ENCODE measurements at places on chromosomes 7 and 10.

DNA sequence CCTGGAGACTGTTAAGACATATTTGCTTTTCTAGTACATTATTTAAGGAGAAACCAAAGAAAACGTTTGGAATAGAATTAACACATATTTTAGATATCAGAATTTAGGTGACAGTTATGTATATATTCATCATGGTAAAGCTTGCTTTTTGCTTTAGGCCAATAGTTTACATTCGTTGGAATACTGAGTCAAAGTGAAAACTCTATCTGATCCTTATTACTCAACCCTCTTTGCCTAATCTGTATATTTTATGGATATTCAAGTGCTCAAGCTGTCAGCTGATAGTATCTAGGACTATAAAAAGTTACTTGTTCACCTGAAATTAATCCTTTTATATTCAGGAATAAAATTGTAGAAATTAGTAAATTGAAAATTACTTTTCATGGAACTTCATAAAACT lies 61.1 kb downstream of the VPS50 start:
- DNase-seq = no peak

DNA sequence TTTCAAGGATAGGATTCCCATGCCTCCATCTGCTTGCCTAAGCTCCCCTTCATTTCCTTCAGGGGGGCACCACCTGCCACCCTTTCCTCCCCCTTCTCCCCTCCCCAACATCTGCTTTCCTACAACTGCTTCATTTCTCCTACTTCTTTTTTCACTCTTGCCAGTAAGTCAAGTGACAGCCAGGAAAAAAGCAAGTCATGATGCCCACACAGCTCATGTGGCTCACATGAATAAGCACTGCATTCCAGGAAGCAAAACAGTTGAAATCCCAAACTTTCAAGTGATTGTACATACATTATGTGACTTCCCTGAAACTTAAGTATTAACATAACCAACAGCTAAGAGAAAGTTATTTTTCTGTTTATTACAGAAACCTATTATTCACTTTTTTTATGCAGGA lies 78.6 kb downstream of the TNS3 start:
- DNase-seq = no peak

DNA sequence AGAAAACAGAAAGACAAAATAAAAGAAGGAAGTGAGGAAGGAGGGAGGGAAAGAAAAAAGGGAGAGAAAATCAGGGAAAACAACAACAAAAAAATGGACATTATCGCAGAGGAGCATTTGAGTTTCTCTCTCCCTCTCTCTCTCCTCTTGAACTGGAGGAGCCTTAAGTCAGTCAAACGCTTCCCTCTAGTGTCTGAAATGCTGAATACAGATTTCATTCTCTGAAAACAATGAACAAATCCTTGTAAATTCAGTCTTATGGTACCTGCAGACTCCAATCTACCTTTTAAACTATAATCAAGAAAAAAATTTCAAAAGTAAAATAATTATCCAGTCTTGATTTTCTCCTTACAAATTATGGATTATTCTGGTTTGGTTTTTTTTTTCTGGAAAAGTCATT lies 89.2 kb upstream of the PFKP start:
- peak; percentile 12 for DNase-seq

GRCh38 chr10:21150166-21150565 lies 253.1 kb upstream of the NEBL start:
- DNase-seq = no peak

DNA sequence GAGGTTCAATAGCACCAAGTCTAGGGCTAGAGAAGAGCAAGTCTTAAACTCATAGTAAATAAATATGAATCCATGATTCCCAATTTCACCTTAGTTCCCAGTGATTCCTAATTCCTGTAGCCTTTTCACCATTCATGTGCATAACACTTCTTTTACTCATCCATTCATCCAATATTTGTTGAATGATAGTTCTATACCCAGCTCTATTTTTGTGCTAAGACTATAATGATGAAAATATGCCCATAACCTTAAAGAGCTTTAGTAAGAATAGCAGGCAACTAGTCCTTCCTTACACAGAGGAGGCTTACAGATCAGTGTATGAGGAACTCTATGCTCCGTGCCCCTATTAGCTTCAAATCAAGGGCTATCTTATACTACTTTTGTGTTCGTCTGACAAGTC lies 280.2 kb upstream of the CHRM2 start:
- DNase-seq = no peak

- DNase-seq = no peak
Measured at GRCh38 chr7:4720225-4720624, 38.1 kb downstream of the FOXK1 start.

DNA sequence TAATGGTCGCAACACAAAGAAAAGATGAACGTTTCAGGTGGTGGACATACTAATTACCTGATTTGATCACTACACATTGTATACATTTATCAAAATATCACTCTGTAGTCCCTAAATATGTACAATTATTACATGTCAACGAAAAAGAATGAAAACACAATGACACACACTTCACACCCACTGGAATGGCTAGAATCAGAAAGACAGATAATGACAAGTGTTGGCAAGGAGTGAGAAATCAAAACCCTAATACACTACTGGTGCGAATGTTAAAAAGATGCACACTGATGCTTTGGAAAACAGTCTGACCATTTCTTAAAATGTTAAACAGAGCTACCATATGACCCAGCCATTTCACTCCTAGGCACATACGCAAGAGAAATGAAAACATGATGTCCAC lies 2.3 kb downstream of the COA1 start:
- DNase-seq = no peak

GRCh38 chr10:18516851-18517250 lies 134.5 kb downstream of the NSUN6 start:
- no peak for DNase-seq

DNA sequence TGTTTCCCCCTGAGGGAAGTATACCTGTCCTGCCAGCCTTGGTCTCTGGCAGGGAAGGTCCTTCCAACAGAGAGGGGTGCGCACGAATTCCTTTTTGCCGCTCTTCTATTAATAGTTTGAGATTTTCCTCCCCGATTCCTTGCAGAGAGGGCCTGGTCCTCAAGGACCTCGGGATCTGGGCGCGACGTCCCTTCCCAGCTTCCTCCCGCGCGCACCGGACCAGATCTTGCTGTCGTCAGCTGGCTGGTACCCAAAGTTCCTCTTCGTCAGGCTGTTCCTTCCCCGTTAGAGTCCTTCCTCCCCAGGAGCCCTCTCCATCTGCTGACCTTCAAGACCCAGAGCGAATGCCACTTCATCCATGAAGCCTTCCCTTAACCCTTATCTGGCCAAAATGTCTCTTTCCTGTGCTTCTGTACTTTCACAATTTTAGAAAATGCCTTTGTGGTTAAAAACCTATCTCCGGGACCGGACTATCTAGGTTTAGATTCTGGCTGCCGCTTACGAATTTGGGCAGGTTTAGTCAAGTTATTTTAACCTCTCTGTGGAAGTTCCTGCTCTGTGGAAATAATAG lies 851 bp upstream of the GOT1 start:
- DNase-seq = peak; percentile 12

DNA sequence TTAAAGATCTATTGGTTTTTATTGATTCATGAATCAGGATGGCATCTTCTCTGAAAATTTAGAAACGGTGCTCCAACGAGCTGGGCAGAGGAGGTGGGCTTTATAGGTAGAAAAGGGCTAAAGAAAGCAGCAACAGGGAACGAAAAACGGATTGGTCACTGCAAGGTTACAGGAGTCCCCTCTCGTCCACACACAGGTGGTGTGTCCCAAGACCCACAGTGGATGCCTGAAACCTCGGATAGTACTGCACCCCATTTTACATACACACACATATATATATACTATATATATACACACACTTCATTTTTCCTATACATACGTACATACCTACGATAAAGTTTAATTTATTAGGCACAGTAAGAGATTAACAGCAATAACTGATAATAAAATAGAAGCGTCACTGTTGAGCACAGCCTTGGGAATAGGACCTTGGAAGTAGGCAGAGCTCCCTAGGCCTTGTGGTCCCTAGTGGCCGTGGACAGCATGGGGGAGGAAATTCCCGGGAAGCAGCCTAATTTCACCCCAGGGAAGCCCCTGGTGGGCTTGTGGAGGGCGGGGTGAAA lies 737 bp upstream of the NUB1 start:
- DNase-seq = no peak

DNA sequence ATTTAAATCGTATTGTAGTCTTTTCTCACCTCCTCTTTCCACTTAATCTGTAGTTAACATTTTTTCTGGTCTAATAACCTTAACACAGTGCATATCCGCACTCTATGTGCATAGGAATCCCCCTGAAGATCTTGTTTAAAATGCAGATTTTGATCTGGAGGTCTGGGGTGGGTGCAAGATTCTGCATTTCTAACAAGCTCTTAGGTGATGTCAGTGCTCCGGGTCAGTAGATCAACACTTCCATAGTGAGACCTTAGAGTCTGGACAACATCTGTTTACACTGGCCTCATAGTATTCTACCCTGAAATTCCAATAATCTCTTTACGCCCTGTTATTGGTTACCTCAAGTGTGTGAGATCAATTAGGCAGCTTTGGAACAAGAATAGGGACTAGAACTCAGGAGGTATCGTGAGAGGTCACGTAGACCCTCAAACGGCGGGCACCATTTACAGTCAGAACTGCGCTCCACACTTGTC lies 434 bp upstream of the PLEKHA8 start:
- no peak for DNase-seq

GRCh38 chr10:110510730-110511129 lies 13.0 kb downstream of the DUSP5 start:
- no peak for DNase-seq

GRCh38 chr10:34081948-34082347 lies 733.1 kb downstream of the PARD3 start:
- no peak for DNase-seq

GRCh38 chr10:110459600-110459999 lies 38.1 kb upstream of the DUSP5 start:
- DNase-seq = no peak

DNA sequence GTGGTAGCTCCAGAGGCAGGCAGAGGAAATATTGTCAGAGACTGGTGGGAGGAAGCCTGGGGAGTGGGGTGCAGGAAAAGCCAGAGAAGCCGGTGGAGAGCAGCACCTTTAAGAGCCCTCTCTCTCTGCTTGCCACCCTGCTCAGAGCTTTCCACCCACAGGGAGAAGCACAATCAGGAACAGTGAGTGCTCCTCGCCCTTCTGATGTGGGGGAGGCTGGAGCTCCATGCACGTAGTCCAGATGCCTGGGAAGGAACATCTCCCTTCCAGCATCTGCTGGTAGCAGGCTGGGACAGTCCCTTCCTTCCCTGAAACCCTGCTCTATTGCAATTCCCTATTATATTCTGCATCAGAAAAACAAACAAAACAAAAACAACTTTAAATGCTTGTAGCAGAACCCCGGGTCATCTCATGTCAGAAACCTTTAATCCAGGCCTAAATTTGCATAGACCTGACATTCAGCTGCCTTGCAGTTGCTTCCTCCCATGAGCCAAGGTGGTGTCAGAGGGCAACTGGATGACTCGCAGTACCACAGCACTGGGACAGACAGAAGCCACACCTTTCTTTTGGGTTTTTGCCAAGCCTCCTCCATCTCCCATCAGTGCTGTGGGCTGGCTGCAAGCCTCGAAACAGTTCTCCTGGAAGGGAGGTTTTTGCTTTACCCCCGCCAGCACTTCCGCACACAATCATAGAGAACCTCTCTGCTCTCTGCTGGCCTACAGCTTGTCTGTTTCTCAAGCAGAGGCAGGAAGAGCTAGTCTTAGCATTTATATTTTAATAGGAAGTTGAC lies 13.1 kb downstream of the AVPI1 start:
- DNase-seq = peak; percentile 34

- no peak for DNase-seq
Measured at GRCh38 chr10:66941491-66941890, 15.7 kb downstream of the LRRTM3 start.

- no peak for DNase-seq
Measured at GRCh38 chr10:80702143-80702542, 164.4 kb downstream of the SH2D4B start.

DNA sequence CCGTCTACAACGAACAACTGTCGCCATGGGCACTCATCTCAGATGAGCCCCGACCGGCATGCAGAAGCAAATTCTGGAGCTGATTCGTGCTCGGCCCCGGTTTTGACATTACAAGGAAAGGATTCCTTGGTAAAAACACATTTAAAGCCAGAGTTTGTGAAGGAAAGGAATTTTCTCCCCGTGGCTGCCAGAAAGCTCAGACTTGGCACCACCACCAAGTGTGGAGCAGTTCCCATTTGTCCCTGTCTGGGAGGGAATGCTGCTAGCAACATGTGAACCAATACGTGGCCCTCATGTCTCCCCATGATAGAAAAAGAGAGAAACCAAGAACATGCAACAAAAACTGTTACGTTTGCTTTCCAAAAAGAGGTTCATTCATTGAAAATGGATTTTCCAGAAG lies 55.2 kb upstream of the DDC start:
- no peak for DNase-seq

DNA sequence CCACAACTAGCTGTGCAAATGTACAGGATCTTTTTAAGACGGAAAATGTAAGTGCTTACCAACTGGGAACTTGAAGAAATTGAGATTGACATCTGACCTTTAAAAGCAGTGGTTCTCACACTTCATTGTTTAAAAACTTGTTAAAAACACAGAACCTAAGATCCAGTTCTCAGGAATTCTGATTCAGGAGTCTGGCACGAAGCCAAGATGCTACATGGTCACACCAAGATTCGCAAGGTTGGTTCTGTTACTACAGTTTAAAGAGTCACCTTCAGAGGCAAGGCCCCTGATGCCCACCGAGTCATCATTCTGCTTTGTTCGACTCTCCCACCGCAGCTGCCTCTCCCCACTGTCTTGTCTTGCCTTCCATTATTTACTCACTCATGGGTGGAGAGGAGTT lies 113.3 kb downstream of the GLI3 start:
- no peak for DNase-seq

GRCh38 chr10:110274072-110274627 lies 30.6 kb downstream of the SMNDC1 start:
- DNase-seq = no peak

GRCh38 chr7:99642027-99642426 lies 25.3 kb downstream of the ZSCAN25 start:
- no peak for DNase-seq

- DNase-seq = no peak
Measured at GRCh38 chr7:48035967-48036478, 680 bp downstream of the C7orf57 start.

- no peak for DNase-seq
Measured at GRCh38 chr10:70063418-70064098, 10.9 kb downstream of the MACROH2A2 start.

DNA sequence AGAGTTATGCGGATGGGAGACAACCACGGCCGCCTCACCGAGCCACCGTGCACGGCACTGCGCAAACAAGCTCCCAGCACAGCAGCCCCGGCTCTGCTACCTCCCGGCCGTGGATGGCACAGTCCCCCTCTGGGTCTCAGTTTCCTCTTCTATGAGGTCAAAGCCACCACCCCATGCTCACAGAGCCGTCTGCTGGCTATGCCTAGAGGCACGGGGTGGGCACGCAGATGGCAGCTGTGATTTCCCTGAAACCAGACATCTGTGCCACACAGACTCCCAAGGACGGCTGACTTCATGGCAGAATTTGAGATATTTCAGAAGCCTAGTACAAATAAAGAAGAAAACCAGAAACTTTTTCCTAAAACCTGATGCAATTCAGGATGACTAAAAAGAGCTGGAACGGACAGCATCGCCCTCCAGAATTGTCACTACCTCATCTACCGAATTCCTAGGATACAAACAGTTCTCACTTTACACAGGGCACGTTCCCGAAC lies 73.2 kb downstream of the AMZ1 start:
- no peak for DNase-seq
